ENCODE measurements at places on chromosomes 2 and 18.
A peak's percentile ranks its signal among the peaks of the same experiment; 100 is the strongest.

DNA sequence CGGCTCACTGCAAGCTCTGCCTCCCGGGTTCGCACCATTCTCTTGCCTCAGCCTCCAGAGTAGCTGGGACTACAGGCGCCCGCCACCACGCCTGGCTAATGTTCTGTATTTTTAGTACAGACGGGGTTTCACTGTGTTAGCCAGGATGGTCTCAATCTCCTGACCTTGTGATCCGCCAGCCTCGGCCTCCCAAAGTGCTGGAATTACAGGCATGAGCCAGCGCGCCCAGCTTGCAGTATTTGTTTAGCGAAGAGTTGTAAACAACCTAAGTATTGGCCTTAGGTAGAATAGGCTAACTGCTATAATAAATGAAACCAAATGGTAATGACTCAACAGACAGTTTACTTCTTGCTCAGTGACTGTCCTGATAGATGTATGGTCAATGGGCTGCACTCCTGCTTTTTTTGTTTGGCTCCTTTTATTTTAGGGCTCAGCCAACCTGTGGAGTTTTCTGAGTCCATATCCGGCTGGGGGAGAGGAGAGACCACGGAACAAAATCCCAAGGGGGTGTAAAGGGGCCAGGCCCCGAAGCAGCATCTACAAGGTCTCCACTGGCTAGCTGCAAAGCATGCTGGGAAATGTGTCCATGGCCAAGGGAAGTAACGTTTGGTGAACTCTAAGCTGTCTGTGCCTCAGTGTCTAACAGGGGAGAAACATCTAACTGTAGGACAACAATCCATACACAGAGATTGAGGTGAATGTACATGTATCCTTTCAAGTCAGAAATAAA is 841.0 kb upstream of the ID2 start:
- no peak for DNase-seq

DNA sequence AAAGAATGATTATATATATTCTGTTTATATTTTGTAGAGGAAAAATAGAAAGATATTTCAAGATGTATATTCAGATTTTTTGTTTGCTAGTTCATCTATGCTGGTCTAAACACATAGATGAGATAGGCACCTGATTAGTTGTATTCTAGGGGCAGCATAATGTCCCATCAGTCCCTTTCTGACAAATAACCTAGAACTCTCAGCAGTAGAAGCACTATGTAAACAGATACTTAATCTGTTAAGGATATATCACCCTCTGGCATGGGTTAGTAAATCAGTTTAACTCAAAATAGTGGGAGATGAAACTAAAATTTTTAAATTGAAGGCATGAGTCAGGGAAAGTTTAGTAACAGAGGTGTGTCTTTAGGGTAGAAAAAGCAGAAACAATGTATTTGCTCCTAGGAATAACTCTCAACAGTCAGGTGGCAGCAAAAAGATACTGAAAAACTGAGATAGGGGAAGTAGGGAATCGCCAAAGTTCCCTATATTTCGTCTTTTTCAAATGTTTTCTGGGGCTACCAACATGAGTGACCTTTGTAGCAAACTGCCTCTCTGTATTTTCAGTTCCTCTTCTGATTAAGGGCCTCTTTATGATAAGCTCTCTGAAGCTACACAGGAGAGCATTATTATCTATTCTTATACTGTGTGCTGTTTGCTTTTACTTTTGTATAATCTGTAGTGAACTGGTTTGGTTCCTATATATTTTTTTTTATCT is 5.7 kb downstream of the PPP1R1C start:
- no peak for DNase-seq

GRCh38 chr18:26813043-26813442 is 52.5 kb downstream of the AQP4 start:
- peak; percentile 56 for DNase-seq

GRCh38 chr2:33077844-33078243 is 131.1 kb downstream of the LTBP1 start:
- no peak for DNase-seq

- no peak for DNase-seq
These were observed 90.3 kb downstream of the PIK3C3 start for GRCh38 chr18:42045346-42045745.

Data from LNCaP clone FGC (cell line).